ENCODE measurements at places on chromosomes 1 and 21.

GRCh38 chr1:167431909-167432650 lies 86.2 kb downstream of the CD247 start:
- DNase-seq: no peak

GRCh38 chr1:65393928-65394327 lies 26.5 kb upstream of the LEPR start:
- no peak for DNase-seq

DNA sequence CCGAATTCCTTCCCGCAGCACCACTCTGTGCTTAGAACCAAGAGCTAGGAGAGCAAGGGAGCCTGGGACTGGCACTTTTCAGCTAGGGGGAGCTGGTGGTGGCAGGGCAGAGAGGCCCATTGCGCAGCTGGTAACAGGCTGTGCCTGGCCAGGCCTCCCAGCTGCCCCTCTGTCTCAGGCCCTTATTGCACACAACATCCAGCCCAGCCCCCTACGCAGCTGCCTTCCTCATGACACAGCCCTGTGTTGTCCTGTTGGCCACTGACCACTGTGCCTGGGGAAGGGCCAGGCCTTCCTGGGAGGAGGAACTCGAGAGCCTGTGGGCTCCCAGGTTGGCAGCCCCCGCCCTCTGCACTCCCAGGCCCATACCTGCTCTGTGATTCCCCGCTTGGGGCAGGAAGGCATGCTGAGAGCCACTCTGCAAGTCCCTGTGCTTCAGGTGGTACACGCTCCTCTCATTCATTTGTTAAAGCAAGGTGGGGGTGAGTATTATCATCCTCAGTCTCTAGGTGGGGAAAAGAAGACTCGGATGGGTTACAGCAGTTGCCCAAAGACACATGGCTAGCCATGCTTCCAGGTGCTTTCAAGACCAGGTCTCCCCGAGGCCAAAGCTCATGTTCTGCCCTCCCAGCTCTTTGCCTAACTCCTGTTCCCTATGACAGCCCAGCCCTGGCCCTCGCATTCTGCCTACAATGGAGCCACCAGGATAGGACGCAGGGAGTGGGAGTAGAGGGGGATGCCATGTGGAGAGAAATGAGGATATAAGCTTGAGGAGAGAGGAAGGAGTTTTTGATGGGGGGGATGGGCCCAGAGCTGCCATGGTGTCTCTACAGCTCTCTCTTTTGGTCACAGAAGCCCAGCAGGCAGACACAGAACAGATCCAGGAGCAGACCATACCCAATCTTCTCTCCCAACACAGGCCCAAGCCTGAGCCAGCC lies 81.8 kb downstream of the TMEM53 start:
- DNase-seq: no peak

- peak; percentile 37 for DNase-seq
Measured at GRCh38 chr1:108057541-108057940, 92.6 kb upstream of the VAV3 start.

DNA sequence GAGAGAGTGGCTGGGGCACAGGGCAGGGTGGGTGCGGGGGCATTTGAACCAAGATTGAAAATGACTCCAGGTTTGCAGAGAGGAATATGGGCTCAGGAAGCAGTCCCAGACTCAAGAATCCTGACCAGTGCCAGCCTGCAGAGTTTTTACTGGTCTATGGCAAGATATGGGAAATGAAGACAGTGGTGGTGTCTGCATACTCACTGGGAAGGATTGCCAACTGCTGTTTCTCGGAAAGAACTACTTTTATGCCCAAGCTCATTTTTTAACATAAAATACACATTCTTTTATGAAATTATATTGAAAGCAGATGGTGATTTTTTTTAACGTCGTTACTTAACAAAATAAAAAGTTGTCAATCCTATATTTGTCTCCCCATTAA lies 401.8 kb downstream of the CAMTA1 start:
- DNase-seq: no peak

DNA sequence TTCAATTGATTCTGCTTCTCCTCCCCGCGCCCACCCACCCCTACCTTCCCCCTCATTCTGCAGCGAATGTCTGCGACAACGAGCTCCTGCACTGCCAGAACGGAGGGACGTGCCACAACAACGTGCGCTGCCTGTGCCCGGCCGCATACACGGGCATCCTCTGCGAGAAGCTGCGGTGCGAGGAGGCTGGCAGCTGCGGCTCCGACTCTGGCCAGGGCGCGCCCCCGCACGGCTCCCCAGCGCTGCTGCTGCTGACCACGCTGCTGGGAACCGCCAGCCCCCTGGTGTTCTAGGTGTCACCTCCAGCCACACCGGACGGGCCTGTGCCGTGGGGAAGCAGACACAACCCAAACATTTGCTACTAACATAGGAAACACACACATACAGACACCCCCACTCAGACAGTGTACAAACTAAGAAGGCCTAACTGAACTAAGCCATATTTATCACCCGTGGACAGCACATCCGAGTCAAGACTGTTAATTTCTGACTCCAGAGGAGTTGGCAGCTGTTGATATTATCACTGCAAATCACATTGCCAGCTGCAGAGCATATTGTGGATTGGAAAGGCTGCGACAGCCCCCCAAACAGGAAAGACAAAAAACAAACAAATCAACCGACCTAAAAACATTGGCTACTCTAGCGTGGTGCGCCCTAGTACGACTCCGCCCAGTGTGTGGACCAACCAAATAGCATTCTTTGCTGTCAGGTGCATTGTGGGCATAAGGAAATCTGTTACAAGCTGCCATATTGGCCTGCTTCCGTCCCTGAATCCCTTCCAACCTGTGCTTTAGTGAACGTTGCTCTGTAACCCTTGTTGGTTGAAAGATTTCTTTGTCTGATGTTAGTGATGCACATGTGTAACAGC lies 339.9 kb downstream of the NTNG1 start:
- no peak for DNase-seq

DNA sequence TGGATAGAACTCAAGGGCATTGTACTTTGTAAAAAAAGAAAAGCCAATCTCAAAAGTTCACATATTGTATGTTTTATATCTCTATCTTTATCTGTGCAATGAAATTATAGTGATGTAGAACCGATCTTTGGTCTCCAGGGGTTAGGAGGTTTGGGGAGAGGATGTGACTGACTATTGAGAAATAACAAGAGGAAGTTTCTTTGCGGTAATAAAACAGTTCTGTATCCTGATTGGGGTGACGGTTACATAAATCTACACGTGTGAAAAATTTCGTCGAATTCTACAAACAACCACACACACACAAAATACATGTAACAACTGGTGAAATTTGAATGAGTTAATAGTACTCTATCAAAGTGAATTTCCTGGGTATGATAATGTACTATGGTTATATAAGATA lies 10.6 kb upstream of the OR2T33 start:
- DNase-seq: no peak

DNA sequence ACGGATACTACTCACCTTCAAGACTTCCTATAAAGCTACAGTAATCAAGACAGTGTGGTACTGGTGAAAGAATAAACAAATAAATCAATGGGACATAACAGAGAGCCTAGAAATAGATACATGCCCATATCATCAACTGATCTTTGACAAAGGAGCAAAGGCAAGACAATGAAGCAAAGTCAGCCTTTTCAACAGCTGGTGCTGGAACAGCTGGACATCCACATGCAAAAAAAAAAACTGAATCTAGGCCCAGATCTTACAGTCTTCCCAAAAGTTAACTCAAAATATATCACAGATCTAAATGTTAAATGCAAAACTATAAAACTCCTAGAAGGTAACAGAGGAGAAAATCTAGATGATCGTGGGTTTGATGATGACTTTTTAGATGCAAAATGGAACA lies 170.3 kb downstream of the MIS18A start:
- no peak for DNase-seq

- DNase-seq: no peak
Measured at GRCh38 chr1:165650981-165651625, 20.1 kb downstream of the MGST3 start.

- no peak for DNase-seq
Measured at GRCh38 chr1:109282497-109282951, 421 bp downstream of the PSRC1 start.

GRCh38 chr1:1295154-1295923 lies 12.4 kb downstream of the ACAP3 start:
- no peak for DNase-seq

DNA sequence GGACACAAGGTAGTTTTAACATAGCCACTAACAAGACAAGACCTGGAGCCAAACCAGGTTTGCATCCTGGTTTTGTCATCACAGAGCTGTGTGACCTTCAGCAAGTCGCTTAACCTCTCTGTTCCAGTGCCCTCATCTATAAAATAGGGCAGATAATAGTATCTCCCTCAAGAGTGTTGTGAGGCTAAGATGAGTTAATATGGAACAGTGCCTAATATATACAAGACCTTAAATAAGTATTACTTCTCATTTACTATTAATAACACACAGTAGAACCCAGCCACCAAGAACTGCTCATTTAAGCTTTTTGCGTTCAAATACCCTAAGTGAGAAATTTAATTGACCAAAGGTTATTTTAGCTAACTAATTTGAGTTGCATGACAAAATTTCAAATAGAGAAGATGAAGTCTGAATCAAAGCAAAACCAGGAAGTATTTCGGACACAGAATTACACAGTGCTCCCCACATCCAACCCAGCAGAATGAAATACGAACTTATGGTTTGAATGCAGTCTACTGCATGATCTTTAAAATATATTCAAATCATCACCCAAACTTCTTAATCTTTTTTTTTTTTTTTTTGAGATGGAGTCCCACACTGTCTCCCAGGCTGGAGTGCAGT lies 123.9 kb upstream of the KRTAP19-8 start:
- DNase-seq: no peak

DNA sequence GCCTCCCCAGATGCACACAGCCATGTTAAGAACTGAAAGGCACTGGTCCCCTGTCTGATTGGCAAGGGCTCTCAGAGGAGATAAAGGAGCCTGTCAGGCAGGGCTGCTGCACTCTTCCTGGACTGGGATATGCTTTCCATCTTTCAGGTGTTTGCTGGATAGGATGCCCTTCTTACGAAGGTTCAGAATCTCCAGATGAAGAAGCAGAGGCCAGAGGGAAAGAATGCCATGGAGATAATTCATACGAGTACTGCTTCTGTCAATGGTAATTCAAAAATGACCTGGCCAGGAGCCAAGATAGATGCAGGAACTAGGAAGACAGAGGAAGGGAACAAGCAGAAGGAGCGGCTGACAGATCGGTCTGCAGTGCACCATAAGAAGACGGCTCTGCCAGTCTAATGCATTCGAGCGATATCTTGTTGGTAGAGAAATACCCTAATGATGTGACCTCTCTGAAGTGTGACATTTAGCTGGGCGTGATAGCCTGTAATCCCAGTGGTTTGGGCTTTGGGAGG lies 16.6 kb upstream of the ATP2B4 start:
- no peak for DNase-seq

- no peak for DNase-seq
Measured at GRCh38 chr1:201554190-201554600, 15.3 kb downstream of the NAV1 start.

DNA sequence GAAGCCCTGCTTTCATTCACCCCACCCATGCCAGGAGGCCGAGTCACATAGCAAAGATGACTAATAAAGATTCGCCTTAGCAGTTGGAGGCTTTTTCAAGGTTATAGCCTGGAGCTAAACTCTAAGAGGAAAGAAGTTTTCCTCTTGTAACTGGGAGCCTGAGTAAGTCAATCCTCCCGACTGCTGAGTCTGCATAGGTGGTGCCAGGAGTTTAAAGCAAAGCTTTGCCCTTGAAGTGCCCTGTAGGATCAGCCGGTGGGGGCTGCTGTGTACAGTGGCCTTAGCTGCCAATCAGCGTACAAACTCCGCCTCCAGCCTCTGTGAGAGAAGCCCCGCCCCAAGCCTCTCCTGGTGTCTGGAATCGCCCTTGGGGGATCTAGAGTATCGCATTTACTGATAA lies 147.5 kb upstream of the SPATA6 start:
- DNase-seq: peak; percentile 81

- no peak for DNase-seq
Measured at GRCh38 chr1:239803781-239804180, 287.9 kb upstream of the FMN2 start.

GRCh38 chr1:20685099-20685662 lies 24.0 kb upstream of the DDOST start:
- peak; percentile 79 for DNase-seq

- DNase-seq: no peak
Measured at GRCh38 chr21:44552681-44553080, 1.4 kb upstream of the KRTAP10-2 start.

DNA sequence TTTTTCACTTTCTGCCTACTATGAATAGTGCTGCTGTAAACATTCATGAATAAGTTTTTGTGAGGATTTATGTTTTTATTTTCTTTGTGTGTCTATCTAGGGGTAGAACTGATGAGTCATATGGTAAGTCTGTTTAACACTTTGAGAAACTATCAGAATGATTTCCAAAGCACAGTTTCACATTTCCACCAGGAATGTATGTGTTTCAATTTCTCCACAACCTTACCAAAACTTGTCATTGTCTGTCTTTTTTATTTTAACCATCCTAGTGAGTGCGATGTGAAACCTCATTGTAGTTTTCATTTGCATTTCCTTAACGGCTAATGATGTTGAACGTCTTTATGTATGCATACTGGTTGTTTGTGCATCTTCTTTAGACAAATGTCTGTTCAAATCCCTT lies 23.5 kb downstream of the RNASEL start:
- DNase-seq: no peak

GRCh38 chr1:183245357-183245756 lies 59.3 kb downstream of the LAMC2 start:
- no peak for DNase-seq

DNA sequence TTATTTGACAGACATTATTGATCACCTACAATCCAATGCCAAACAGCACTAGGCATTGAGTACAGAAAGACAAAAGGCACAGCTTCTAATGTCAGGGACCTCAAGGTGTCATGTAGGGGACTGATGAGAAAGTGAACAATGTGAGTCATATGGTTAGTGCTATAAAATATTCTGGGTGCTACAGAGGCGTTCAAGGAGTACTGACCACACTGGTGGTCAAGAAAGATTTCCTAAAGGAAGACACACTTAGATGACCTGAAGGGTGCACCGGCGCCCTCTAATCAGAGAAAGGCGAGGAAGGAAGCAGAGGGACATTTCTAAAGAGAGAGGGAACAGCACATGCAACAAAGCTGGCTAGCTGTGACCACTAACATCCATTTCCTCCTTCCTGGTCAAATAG lies 64.9 kb upstream of the F3 start:
- no peak for DNase-seq

GRCh38 chr21:24259241-24259640 lies 1348.0 kb downstream of the MRPL39 start:
- no peak for DNase-seq

GRCh38 chr1:56068210-56068609 lies 511.2 kb downstream of the PLPP3 start:
- DNase-seq: no peak

DNA sequence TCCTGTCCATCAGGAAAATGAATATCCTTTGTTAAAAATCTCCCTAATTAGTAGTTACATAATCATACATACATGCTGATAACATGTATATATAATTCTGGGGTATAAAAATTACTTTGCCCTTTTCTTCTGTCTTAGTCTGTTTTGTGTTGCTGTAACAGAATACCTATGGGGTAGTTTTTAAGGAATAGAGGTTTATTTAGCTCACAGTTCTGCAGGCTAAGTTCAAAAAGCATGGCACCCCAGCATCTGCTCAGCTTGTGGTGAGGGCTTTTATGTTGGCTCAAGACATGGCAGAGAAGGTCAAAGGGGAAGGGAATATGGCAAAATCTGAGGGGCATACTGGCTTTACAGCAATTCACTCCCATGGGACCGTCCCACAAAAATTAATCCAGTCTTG lies 16.3 kb upstream of the RPS6KC1 start:
- DNase-seq: no peak

GRCh38 chr1:17040135-17040534 lies 13.7 kb downstream of the SDHB start:
- DNase-seq: no peak

GRCh38 chr1:43366179-43366578 lies 1.6 kb downstream of the ELOVL1 start:
- DNase-seq: no peak
